ENCODE measurements at places on chromosomes 1 and 21. TPM values are rescaled to one million over a fixed set of nuclear protein-coding genes. Genes with fewer than 3 reads are reported as not detected.

- no peak for DNase-seq
These were observed 34.5 kb downstream of the SPATA21 start for GRCh38 chr1:16402742-16403141.

DNA sequence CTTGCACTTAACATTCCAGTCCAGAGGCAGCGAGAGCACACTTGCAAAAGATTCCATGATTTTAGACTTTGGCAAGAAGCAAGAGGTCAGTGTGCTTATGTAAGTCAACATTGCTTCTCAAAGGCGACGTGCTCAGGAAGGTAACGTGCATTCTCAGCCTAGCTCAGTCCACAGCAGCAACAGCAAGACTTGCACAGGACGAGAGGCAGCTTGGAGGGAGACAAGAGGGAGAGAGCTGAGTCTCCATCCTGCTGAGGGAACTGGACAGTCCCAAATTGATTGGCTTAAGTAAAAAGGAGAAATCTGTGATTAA lies 56.5 kb downstream of the PTP4A2 start:
- no peak for DNase-seq

- no peak for DNase-seq
These were observed 87.5 kb downstream of the TBX19 start for GRCh38 chr1:168368131-168368530.

DNA sequence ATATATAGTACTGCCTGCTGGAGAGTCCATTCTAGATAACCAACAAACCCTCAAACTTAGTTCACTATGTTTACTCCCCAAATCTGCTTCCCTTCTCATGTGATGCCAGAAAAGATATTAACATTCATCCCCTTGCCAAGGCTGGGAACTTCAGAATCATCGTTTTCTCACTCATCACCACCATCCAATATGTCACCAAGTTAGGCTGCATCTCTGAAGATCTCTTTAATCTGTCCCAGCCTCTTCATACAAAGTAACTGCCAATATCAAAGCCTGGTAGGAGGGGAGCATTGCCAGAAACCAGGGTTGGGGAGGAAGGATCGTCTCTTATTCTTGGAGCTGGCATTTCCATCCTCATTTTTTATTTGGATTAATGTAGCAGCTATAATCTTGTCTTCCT lies 71.6 kb downstream of the XCL2 start:
- no peak for DNase-seq

DNA sequence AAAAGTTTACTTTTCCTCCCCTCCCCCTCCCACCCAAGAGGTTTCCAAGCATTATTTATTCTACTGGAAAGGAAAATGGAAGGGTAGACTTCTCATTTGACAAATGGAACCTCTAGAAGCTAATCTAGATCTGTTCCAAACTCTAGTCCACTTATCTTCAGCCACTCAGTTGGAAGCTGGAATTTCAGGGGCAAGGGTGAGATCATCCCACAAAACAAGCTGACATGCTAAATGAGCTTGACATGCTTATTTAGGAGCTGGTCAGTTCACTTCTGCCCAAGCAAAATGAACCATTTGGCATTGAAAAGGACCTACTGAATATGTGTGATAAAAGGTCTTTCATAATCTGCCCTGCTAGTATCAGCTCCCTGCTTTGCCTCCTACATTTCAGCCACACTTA lies 5.0 kb downstream of the LRRC41 start:
- DNase-seq: no peak

The IGSF8 gene
- 21.0 TPM for total RNA-seq
